Skeletal muscle tissue (tissue), 5 donors: ENCODE measurements at places on chromosomes 13 and 19. TPM values are rescaled to one million over a fixed set of nuclear protein-coding genes. Genes with fewer than 3 reads are reported as not detected.

Gene C19orf44
- 2.6 TPM for total RNA-seq

Gene CEACAM16
- 1.0 TPM for total RNA-seq

Gene EDNRB
- 13.0 TPM for total RNA-seq

Gene SPRED3
- total RNA-seq, result not detected

Gene LCP1
- 25.6 TPM for total RNA-seq

Gene ZFR2
- total RNA-seq, result not detected

Gene RETN
- 3.7 TPM for total RNA-seq
